ENCODE measurements at places on chromosomes 6 and 20.

- DNase-seq, result no peak
Measured at GRCh38 chr20:50303573-50304500, 113.2 kb downstream of the CEBPB start.

GRCh38 chr6:167906899-167907298 is 80.2 kb downstream of the AFDN start:
- no peak for DNase-seq

DNA sequence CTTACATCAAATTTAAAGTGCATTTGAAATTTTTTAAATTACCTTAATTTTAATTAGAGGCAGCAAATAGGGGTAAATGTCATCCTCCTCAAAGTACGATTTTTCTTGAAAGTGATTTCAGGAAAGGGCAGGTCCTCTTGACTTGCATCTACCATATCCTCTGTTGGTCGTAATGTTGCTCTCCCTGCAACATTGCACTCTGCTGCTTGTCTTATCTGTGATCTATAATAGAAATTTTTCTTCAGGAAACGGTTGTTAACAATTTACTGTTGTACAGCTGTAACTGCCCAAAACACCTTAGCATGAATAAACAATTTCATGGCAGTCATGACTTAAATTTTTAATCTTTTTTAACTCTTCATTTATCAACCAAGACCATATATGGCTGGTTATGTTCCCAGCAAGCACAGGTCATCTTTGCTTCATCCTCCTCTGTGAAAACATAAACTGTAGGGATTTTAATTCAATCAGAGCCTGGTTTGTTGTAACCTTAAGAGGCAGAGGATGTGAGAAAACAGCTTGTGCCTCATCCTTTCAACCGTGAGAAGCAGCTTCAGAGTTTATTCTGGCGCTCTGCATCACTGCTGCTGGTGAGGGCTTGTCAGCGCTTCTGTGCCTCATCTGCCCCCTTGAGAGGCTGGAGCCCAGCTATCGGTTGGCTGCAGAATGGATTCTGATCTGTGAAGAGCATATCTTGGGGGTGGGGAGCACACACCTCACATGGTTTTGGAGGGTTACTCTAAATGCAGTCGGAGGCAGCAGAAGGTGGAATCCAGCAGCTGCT is 56.0 kb downstream of the CTNNBL1 start:
- peak; percentile 57 for DNase-seq

- no peak for DNase-seq
Measured at GRCh38 chr6:106715922-106716321, 86.5 kb downstream of the QRSL1 start.

- no peak for DNase-seq
Measured at GRCh38 chr20:33163856-33164762, 3.9 kb upstream of the BPIFA2 start.

GRCh38 chr6:2841264-2842138 is at the start of gene SERPINB1:
Gene SERPINB1, minus strand, starts transcription at chr6:2841863. Its CDS starts 1,277 bp downstream, at chr6:2840586.
- DNase-seq, result peak; percentile 78

GRCh38 chr6:78363688-78364087 is 503.7 kb upstream of the IRAK1BP1 start:
- DNase-seq, result no peak

DNA sequence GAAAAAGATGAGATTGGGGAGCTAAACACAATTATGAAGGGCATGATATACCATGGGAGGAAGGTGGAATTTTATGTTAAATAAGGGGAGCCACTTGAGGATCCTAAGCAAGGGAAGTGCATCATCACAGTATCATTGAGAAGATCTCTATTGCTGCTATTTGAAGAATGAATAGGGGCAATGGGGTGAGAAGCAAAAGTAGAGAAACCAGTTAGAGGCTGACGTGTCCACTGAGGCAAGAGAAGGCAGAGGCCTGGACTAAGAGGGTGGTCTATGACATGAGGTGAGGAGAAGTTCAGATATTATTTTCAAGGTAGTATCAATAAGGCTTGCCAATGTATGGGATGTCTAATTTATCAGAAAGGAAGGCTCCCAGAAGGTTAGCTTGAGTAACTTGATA is 111.6 kb downstream of the TENT5A start:
- no peak for DNase-seq

DNA sequence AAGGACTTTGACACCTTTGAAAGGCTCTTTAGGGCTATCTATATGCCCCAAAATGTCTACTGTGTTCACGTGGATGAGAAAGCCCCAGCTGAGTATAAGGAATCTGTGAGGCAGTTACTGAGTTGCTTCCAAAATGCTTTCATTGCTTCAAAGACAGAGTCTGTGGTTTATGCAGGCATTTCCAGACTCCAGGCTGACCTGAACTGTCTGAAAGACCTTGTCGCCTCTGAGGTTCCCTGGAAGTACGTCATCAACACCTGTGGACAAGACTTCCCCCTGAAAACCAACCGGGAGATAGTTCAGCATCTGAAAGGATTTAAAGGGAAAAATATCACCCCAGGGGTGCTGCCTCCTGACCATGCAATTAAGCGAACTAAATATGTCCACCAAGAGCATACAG is 65.2 kb downstream of the GCNT2 start:
- DNase-seq, result no peak

GRCh38 chr6:147699140-147699539 is 190.7 kb downstream of the SAMD5 start:
- DNase-seq, result no peak

DNA sequence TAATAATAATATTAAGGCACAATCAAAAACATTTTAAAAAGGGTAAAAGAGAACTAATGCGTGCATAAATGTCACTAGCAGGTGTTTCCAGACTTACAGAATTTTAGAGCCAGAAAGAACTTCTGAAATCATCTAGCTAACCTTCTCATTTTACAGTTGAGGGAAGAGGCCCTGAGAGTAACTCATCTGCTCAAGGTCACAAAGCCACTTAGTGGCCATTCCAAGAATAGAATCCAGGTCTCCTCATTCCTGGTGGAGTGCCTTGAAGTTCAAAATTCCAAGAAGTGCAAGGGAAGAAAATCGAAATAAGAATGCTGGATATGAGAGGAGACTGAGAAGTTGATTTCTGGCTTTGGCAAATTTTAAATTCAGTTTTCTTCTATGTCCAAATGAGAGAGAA is 3.2 kb upstream of the KIAA0408 start:
- no peak for DNase-seq

GRCh38 chr20:63296531-63297299 is 3.7 kb downstream of the COL20A1 start:
- DNase-seq, result no peak

GRCh38 chr20:23112595-23112994 is 26.5 kb upstream of the CD93 start:
- no peak for DNase-seq

GRCh38 chr20:51484141-51484815 is 58.2 kb downstream of the NFATC2 start:
- DNase-seq, result no peak

DNA sequence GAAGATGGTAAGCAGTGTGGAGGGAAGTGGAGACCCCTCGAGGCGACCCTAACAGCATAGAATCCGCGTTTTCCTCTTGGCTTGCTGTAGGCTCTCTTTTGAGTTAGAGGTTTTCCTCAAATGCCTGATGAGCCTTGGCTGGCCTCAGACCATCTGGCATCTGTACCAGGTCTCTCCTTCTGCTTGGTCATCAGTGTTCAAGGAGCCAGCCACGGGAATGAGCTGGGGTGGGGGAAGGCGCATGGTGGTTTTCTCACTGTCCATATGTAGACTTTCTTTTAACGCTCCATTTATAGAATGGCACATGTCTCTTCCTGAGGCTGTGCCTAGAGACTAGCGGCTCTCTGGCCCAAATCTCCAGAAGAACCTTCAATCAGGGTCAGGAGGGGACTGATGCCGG is 8.1 kb upstream of the GUCA1A start:
- DNase-seq, result no peak

DNA sequence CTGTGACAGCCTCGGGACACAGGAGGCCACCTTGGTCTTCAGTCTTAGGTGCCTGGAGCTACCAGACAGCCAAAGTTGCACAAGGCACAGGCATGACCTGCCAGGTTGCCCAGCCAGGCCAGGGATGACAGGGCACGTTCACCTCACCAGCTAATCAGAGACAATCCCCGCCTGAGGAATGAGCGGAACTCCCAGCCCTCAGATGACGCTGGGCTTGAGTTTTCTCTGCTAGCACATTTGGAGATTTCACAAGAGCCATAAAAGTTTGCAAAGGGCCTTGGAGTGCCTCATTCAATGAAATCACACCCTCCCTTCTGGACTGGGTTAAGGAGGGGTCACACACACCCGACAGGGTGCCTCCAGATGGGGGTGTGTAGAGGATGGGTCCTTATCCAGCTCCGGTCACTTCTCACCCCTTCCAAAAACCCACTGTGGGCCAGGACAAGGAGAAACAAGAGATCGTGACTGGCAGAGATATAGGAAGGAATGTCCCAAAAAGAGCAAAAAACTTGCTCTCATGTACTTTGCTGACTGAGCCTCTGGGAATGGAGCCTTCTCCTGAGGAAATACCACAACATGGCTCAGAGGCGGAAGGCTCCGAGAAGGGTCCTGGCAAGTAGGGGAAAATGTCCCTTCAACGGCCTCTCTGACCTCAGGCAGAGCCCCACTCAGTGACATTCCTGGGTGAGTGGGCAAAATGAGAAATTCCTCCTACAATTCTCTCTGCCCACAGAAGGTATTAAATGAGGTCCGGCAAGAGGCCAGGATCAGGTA is 121.6 kb downstream of the ISM1 start:
- DNase-seq, result no peak

GRCh38 chr20:1845163-1845523 is 50.1 kb upstream of the SIRPA start:
- no peak for DNase-seq

GRCh38 chr6:30074331-30075093 is 1.1 kb downstream of the RNF39 start:
- DNase-seq, result no peak

- DNase-seq, result peak; percentile 65
Measured at GRCh38 chr6:7479801-7480266, 61.6 kb upstream of the DSP start.

DNA sequence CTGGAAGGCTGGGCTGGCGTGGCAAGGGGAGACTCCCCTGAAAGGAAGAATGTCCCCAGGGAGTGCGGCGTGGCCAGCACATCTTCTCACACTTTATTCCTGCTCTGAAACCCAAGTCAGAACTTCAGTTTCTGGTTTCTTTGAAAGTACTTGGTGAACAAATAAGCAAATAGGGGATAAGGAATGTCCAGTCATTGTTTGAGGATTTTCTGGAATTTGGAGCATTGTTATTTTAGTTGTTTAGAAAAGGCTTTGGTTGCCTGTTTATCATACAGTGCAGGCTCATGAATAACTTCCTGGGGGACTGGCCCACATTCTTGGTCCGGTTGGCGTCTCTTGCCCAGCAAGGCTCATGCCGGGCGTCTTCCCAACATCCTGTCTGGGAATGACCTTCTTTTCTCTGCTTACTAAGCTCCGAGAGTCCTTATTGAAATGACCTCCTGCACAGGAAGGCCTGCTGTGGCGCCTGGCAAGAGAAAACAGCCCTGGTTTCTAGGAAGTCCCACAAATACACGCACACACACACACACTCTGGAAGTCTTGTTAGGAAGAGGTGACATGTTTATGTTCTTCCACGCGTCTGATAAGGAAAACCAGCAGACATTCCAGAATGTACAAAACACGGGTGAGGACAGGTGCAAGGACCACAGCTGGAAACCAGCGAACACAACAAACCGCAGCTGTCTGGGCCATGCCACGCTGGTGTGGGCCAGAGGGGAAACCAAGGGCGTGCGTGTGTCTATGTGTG is 71.9 kb downstream of the TMEM170B start:
- DNase-seq, result no peak

DNA sequence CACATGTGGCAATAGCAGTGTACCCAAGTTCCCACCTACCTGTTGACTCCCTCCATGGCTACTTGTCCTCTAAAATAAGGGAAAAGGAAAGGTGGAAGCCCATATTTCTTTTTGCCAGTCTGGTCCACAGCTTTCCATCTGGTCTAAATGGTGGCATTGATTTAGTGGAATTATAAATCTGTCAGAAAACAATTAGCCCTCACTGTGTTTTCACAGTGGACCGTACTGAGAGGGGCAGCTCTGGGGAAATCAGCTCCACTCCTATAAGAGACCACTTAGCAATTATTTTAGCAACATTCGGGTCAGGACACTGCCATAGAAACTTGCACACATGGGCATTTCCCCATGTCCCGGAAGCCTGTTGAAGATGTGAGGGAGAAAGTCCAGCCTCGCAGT is 653.4 kb upstream of the MARCKS start:
- DNase-seq, result no peak

DNA sequence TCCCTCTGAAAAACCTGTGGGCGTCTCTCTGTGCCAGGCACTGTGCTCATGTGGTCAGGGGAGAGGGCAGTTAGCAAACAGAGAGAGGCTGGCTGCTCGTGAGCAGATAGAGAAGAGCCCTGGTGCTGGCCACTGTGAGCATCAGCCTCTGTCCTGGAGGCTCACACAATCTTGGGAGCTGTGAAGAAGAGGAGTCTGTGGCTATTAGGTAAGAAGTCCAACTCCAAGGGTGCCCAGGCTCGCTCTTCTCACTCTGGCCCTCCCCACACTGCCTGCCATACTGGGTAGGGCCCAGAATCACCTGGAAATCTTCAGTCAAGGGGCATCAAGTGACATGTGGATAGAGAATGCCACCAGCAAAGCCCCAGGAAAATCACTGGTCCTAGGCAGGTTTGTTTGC is 14.1 kb downstream of the SCML4 start:
- DNase-seq, result no peak

GRCh38 chr6:122726649-122727048 is 52.9 kb upstream of the FABP7 start:
- no peak for DNase-seq

- no peak for DNase-seq
Measured at GRCh38 chr6:17206566-17207072, 74.5 kb upstream of the RBM24 start.

DNA sequence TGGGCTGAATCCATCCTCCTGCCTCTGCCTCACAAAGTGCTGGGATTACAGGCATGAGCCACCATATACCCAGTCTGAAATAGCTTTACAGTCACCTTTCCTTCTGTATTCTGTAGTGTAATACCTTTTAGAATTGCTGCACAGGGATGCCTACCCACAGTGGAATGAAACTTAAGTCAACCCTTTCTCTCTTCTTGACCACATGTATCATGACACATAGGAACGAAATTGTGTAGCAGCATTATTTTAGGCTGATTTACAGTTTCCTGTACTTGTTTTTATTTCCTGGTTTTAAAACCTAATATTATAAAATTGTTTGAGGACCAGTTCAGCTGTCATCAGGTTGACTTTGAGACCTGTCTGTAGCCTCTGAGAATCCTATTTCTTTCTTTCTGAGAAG is 297.8 kb downstream of the ZFAND3 start:
- no peak for DNase-seq

DNA sequence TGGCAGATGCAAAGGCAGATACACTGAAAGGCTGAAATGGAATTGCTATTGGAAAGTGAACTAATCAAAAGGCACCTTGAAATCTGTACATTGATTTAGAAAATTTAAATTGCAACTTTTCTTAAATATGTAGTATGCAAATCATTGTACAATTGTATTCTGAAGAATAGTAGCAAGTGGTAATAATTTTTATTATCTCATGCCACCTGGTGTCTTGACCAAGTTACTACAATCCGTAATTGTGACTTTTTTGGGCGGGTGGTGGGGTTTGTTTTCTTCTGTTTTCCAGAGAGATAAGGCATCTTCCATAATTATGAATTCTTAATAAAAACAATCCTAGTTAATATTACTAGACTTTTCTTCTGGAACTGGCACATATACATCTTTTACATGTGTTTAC is 12.5 kb upstream of the BCKDHB start:
- no peak for DNase-seq
